Activated T-cell treated with anti-CD3 and anti-CD28 coated beads for 24 hours (primary cell): ENCODE measurements at places on chromosomes 16 and 17.

DNA sequence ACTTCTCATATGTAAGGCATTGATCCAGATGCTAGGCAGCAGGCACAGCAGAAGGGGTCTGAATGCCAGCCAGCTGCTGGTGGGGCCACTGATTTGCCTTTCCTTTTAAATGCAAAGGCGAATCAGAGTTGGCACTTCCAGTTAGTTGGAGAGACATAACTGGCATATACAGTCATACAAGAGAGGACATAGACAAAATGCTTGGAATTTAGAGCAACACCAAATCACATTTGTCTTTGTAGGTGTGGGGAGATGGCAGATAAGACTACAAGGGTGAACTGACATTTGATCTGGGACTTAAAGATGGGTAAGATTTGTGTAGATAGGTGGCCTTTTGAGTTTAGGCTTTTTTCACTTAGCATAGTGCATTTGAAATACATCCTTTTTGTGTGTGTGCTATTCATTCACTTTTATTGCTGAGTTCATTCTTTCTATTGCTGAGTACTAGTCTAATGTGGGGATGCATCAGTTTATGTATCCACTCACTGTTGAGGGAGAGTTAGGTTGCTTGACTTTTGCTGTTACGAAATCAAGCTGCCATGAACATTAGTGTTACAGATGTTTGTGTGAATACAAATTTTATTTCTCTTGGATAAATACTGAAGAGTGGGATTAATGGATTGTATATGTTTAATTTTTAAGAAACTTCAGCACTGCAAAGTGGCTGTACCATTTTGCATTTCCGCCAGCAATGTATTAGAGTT, 74.1 kb downstream of the SPECC1 start:
- DNase-seq = no peak

DNA sequence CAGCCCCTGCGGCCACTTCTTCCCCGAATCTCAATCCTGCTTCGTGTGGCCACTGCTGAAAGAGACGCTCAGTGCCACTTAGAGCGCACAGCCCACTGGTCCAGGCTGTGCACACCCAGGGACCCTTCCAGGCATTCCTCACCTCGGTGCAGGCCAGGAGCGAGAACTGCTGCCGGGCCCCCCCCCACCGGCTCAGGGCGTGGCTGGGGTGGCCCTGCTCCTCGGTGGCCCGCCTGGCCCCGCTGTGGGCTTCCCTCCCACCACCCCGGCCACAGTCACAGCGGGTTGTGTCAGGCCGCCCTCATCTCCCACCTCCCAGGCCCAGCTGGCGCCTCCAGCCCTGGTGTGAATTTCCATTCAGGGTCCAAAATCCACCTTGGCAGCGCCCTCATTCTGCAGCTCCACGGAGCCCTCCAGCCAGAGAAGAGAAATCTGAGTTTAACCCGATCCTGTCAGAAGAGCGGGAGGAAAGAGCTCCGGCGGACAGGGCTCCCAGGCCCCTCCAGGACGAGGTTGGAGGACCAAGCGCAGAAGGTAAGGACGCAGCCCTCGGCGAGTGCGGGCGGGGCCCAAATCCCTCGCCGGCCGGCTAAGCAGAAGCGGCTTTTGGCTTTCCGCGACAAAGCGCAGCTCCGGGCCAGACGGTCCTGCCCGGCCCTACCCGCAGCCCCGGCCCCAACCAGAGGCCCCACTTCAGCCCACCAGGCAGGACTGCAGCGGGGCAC, 12.0 kb downstream of the TBC1D16 start:
- DNase-seq = no peak

- DNase-seq = no peak
These were observed 1.5 kb downstream of the ASB16 start for GRCh38 chr17:44171931-44172455.

- no peak for DNase-seq
These were observed 30.5 kb downstream of the ADCY7 start for GRCh38 chr16:50296807-50297206.

- DNase-seq = no peak
These were observed 3.6 kb upstream of the XAF1 start for GRCh38 chr17:6752068-6752909.

- no peak for DNase-seq
These were observed 62.7 kb upstream of the DNAJA2 start for GRCh38 chr16:47036201-47036600.

DNA sequence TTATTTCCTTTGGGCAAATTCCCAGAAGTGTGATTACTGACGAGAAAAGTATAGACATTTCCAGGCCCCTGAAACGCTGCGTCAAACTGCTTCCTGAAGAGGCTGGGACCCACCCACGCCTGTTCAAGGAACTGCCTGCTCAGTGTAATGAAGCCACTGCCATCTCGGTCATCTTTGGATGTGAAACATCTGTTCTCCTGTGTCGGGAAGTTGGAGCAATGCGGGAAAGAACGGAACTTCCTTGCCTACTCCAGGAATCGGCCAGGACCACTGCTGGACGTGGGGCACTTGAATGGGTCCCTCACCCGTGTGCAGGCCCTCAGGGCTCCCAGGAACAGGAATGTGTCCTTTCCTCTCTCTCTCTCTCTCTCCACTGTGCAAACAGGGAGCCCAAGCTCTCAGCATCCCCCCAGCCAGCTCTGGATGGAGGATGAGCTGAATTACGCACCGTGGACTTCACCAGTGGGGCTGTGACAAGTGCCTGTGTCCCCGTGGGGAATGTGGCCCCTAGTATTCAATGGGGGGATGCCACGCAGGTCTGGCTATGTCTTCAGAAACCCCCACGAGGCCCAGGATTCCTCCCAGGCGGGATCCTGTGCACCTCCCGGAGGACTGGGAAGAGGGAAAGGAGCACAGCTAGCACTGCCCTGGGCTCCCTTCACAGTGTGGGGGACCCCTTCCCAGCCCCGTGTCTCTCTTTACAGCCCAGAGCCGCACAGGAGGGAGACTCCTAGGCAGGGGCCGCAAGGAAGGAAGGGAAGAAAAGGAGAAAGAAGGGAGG, 18.3 kb upstream of the LITAF start:
- no peak for DNase-seq

- DNase-seq = peak; percentile 71
These were observed 14.1 kb downstream of the CYGB start for GRCh38 chr17:76523084-76524037.

- no peak for DNase-seq
These were observed 121.0 kb downstream of the COPRS start for GRCh38 chr17:31738067-31738466.

GRCh38 chr17:72143245-72143644, 22.4 kb downstream of the SOX9 start:
- no peak for DNase-seq

- DNase-seq = no peak
These were observed 72.7 kb upstream of the MYOCD start for GRCh38 chr17:12592941-12593340.

DNA sequence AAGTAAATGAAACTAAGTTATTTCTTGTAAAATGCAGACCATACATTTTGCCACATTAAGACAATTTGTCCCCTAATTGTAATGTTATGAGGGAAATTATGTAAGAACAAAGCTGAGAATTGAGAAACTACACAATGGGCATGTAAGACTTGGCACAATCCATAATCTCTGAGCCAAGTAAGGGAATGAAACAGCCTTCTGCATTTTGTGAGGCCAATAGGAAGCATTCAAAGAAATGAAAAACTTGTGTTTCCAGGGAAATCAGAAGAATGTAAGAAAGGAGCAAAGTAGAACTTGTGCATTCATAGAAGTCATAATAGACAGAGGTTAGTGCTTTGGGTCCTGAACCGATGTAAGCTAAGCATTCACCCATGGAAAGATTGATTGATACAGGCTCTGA, 1.8 kb downstream of the KRTAP9-4 start:
- DNase-seq = no peak

GRCh38 chr16:19757026-19757425, 39.0 kb downstream of the IQCK start:
- no peak for DNase-seq

GRCh38 chr16:11407047-11407982, 62.1 kb downstream of the RMI2 start:
- peak; percentile 59 for DNase-seq

DNA sequence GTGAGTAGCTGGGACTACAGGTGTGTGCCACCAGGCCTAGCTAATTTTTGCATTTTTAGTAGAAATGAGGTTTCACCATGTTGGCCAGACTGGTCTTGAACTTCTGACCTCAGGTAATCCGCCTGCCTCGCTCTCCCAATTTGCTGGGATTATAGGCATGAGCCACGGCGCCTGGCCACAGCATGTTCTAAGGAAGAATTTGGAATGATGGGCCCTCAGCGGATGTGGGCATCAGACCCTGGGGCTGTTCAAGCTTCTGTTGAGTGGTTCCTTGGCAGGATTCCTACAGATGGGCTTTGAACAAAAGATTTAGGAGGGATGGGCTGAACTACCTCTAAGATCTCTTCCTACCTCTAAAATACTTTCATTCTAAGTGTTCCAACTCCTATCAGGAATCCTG, 4.1 kb downstream of the PRPSAP2 start:
- no peak for DNase-seq
